ENCODE measurements at places on chromosomes 12 and 14.

GRCh38 chr12:110023059-110023980, 24.1 kb downstream of the ANKRD13A start:
- no peak for DNase-seq

DNA sequence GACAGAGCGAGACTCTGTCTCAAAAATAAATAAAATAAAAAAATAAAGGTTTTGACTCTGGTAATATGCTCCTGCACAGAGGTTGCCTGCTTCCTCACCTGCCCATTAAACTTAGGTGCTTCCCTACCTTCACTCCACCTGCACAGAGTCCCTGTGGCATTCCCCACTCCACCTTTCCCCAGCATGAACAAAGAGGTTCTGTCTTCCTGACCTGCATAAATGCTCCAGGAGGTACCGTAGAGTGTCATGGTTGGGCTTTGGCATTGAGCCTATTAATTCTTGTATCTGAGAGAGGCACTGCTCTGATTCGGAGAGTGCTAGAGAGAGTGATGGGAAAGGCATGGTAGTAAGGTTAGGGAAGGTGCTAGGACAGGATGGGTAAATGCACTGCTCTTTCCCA, 6.3 kb downstream of the ARHGAP9 start:
- DNase-seq: no peak

DNA sequence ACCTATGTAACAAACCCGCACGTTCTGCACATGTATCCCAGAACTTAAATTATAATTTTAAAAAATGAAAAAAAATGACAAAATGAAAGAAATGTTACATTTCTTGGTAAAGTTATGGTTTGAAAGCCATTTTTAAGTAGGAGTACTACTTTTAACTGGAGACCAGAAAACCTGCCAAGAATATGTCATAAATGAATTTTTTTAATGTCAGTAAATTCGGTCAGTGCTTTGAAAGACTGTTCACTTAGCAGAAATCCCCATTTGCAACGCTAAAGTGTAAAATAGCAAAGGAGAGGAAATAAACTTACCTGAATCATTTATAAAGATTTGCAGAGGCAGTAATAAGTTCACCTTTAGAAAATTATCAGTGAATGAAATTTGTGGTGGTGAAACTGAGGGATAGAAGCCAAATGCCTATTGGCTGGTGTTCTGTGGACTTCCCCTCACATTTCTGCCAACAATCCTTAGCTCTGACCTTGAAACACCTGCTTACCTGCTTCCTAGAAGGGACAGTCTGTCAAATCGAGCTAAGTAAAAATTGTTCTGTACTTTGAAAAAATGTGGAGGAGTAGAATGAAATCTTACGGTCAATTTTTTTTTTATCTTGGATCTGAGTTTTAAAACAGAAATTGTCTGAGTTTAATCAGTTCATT, 714.2 kb downstream of the SLC6A15 start:
- no peak for DNase-seq

DNA sequence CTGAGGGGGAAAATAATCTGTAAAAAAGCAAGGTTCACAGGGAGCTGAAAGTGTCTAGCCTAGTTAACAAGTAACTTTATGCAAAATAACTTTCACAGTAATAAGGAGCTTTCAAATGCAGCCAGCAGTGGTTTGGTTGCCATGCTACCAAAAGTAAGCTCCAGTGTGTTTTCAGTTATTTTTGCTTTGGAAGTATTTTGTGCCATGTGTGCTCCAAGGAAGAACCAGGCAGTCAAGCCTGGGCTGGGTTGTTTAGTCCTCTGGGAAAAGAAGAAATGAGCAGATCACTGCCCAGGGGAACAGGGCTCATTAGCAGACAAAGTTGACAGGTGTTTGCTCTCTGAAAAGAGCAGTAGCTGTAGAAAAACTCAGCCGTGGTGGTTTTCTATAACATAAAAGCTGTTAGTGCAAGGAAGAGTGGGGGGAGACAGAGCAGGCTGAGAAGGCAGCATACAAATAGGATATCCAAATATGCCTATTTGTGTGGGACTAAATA, 92.8 kb upstream of the TMTC2 start:
- no peak for DNase-seq

DNA sequence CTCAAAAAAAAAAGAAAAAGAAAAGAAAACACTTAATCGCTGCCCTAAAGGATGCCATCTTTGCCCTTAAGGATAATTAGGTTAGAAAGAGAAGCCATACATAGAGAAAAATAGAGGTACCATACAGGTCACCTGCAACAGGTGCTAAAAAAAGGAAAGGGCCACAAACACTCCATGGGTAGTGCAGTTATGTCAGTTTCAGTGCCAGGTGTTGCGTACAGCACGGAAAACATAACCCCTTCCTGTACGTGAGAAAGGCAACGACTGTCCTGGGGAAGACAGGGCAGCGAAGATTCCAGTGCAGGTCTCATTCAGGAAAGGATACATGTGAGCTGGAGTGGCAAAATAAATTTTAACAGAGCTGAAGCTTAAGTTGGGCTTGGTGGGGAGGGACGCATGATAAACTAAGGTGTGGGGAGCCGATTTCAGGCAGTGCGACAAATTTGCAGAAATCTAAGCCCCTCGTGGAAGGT, 553 bp upstream of the DAZAP2 start:
- no peak for DNase-seq

DNA sequence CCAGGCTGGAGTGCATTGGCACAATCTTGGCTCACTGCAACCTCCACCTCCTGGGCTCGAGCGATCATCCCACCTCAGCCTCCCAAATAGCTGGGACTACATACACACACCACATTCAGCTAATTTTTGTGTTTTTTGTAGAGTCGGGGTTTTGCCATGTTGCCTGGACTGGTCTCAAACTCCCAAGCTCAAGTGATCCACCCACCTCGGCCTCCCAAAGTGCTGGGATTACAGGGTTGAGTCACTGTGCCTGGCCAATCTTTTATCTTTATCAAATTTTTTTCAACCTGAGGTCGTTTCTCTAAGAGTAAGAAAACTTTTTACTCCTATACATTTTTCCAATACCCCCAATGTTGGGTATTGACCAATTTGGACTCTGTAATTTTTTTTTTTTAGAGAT, 40.0 kb upstream of the NAP1L1 start:
- DNase-seq: no peak
